ENCODE measurements at places on chromosomes 2 and 18.

- DNase-seq = no peak
Observed at GRCh38 chr2:73561422-73561821, 80.8 kb downstream of the NAT8 start.

GRCh38 chr2:242031481-242032019, 162.0 kb downstream of the RTP5 start:
- no peak for DNase-seq

- no peak for DNase-seq
Observed at GRCh38 chr2:102473020-102473419, at the start of gene SLC9A4. Gene SLC9A4, plus strand, starts transcription at chr2:102473226. Its CDS starts 534 bp downstream, at chr2:102473760.

DNA sequence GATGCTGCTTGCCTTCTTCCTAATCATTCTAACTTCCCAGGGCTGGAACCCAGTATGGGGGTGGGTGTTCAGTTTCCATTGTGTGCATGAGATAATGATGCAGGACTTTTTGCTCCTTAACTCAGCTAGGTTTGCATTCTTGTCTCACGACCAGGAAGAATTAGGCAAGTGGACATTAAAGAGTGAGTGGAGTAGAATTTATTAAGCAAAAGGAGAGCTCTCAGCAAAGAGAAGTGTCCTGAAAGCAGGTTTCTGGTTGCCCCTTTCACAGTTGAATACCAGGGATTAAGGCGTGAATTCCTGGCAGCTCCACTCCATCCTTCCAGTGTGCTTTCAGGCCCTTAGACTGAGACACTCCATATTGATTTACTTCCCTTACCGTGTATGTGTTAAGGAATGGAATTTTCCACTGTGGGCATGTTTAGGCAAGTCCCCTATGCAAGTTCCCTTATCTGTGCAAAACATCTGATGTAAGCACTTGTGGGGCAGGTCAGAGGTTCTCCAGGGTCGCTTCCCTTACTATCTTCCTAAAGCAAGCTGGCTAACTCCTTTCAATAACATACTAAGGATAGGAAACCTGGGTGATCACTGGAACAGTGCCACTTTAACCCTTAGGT, 126.5 kb downstream of the GPR39 start:
- DNase-seq = no peak

DNA sequence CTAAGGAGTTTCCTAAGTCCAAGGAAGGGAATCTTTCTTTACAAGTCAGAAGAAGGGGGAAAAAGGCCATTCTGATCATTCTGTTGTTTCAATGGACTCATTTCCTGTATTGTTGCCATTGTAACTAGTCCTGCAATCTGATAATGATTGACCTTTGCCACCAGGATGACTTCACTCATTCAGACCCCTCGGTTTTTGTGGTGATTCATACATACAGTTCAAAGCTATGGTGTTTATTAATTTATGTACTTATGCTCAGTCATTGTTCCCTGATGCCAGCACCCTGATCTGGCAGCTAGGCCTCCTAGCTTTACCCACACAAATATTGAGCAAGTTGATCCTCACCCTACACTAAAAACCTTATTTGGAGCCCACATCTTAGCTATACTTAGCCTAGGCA, 57.6 kb upstream of the ZNF519 start:
- no peak for DNase-seq

DNA sequence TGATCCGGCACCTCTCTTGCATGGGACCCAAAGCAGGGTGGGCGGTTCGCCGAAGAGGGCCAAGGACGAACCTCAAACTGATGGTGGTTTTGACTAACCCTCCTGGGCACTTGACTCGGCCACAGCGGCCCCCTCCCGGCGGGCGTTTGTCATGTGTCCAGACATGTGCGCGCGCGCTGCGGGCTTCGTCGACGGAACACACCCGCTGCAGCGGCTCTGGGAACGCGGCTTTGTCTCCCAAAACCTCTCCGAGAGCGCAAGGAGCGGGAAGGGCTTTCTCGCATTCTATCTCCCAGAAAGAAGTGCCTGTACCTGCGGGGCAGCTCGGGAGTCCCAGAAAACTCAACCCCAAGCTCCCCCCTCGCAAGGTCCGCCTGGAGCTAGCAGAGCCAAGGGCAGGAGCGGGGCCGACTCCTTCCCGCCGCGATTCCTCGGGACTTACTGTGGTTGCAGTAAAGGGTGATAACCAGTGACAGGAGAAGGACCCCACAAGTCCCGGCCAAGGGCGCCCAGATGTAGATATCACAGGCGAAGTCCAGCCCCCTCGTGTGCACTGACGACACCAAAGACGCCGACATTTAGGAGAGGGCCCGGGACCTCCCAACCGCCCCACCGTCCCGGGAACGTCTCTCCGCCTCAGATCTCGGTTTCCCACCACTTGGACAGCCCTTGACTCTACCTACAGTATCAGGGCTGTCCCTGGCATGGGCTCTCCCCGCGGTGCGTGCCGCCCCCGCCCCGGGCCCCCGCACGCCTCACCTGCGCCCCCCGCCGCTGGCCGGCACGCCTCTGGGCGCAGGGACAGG, 1.6 kb downstream of the CD8A start:
- DNase-seq = no peak

GRCh38 chr2:196367633-196368032, 196.3 kb upstream of the STK17B start:
- no peak for DNase-seq

DNA sequence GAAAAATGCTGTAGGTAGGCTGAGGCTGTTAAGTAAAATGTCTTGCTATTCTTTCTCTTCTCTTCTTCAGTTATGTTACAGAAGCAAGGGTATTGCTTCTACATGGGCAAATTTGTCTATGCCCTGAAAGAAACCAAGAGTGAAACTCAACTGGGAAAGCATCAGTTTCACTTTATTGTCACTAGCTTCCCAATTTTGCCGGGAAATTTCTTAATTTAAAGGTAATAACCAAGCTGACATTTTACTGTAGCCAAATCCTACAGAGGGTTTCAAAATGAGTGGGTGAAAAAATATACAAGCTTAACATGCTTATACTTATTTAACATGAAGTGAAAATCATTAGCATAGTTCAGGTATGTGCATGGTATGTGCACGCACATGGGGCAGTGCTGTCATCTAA, 3.2 kb downstream of the TANK start:
- DNase-seq = no peak

DNA sequence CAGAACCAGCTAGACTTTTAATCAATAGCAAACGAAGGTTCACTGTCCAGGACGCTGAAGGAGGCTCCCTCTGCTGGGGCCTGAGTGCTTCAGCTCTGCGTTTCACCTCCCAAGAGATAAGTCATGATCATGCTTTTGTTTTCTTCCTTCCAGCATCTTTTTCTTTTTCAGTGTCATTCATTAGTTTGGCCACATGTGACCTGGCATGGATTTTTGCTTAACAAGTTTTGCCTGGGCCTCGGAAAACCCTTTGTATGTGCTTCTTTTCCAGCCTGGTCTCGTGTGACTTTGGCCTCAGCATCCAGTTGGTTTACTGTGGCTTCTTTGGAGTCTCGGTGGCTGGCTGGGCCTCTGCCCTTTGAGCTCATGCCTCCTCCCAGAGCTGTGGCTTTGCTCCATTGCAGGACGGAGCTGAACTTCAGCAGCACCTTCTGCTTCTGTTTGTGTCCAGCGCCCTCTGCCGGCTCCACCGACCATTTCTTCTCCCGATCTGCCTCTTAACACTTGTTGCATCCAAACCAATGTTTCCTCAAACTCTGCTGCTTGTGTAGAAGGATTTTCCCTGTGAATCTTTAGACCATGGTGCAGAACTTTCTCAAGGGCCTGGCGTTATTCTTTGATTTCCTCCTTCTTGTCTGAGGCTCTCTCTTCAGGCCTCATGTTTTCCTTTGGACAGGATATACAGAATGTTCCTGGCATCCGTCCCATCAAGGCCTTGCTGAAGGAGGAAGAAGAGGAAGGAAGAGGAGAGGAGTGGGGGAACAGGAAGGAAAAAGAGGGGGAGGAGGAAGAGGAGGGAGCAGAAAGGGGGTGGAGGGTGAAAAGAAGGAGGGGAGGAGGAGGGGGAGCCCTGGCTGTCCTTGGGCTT, 23.6 kb upstream of the HES6 start:
- DNase-seq = no peak

- no peak for DNase-seq
Observed at GRCh38 chr18:52716973-52717372, 377.0 kb downstream of the DCC start.

- DNase-seq = no peak
Observed at GRCh38 chr2:28453396-28453795, 42.5 kb upstream of the PLB1 start.

DNA sequence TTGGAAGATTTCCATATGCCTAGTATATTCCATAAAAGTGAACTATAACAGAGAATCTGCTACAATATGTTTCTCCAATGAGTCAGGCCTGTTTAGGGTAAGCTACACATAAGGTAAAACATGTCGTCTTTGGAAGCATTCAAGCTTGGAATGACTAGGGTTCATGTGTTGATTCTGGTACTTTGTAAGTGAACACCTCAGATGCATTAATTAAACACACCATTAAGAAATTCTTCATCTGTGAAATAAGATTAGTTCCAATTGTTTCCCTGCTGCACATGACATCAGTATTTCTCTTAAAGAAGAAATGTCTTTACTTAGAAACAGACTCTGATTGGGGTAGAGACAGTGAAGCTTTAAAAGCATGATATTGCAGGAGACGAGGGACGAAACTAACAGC, 461.1 kb upstream of the NXPH2 start:
- DNase-seq = no peak

- no peak for DNase-seq
Observed at GRCh38 chr2:236089271-236090026, 78.7 kb downstream of the GBX2 start.

GRCh38 chr18:8874872-8875271, 169.5 kb downstream of the MTCL1 start:
- DNase-seq = no peak

All from NCI-H187 treated with DMSO at 0.1 percent for 48 hours (cell line).